ENCODE measurements at places on chromosomes 16 and 17.

DNA sequence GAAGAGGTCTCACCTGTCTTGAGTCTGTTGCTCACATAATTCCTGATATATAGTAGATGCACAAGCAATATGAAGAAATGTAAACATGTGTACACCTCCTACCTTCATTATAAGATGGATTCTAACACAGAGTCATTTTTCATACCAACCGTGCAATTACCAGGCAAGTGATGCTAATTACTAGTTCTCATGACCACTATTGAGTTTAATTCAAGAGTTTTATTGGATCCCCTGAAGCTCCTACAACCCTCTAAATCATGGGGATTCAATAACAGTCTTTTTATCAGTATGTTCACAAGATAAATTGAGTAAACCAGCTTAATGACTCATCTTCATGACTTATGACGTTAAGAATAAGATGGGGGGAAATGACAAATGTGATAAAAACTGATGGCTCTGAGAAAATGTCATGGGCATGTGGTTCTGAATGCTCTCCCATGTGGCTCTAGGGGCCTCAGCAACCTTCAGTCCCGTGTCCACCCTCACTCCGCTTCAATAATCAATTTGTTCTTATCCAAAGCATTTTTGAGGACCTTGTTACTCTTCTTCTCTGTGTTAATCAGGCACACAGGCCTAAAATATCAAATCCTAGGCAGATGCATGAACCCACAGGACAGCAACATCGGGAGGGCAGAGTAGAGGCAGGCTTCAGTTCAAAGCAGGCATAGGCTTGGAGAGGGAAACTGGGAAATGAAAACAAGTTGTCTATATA is 42.8 kb downstream of the PRAC1 start:
- no peak for DNase-seq

DNA sequence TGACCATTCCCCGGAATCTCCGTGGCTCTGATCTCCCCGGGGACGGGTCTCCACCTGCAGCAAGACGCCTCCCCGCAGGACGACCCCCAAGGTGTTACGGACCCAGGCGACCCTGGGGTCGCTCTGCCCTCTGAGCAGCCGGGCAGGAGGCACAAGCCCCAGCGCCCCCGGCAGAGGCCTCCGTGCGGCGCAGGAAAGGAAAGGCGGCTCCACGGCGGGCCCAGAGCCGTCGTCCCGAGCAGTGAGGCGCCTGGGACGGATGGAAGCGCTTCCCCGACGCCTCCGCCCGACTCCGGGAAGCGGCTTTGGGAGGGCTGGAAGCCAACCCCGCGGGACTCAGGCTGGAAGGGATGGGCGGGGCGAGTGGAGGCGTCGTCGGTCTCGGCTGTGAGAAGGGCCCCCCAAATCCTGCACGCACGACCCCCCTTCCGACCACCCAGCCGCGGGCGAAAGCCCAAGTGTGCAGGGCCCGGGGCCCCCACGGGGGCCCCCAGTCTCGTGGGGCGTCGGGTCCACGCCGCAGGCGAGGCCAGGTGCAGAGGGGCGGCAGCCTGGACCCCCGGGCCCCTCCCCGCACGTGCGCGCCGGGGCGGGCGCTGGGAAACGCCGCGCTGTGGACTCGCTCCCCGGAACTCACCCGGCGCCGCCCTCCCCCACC is 32.7 kb upstream of the RPH3AL start:
- no peak for DNase-seq

DNA sequence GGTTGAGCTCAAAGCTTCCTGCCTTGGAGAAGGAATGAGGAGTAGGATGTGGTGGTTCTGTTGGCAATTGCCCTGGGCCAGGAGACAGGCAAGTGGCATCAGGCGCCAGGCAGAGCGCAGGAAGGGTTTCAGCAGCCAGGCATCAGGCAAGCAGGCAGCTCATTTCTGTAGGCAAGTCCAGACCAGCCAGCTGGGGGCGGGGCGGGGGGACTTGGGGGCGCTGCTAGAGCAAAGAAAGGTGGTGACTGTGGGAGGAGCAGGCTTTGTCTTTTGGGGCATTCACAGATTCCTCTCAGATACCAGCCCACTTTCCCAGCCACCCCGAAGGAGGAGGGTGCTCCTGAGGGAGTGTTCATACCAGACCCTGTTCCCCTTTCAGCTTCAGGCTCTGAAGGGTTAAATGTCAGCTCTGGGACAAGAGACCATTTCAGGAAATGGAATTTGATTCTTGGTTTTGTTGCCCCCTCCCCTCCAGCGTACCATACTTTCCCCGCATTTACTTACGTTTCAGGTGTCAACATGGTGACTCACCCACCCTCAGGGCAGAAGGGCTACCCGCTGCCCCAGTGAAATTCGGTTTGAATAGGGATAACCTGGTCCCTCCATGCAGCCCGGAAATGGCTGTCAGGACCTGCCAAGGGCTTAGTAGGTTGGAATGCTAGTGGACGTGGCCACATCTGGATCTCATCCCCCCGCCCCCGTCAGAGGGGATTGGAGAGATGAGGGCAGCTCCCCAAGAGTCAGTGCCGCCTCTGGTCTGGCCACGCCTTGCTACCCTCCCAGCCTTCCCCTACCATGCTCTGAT is 13.2 kb downstream of the NGFR start:
- no peak for DNase-seq

GRCh38 chr17:77163001-77163400 is 22.2 kb downstream of the SEC14L1 start:
- DNase-seq: no peak

DNA sequence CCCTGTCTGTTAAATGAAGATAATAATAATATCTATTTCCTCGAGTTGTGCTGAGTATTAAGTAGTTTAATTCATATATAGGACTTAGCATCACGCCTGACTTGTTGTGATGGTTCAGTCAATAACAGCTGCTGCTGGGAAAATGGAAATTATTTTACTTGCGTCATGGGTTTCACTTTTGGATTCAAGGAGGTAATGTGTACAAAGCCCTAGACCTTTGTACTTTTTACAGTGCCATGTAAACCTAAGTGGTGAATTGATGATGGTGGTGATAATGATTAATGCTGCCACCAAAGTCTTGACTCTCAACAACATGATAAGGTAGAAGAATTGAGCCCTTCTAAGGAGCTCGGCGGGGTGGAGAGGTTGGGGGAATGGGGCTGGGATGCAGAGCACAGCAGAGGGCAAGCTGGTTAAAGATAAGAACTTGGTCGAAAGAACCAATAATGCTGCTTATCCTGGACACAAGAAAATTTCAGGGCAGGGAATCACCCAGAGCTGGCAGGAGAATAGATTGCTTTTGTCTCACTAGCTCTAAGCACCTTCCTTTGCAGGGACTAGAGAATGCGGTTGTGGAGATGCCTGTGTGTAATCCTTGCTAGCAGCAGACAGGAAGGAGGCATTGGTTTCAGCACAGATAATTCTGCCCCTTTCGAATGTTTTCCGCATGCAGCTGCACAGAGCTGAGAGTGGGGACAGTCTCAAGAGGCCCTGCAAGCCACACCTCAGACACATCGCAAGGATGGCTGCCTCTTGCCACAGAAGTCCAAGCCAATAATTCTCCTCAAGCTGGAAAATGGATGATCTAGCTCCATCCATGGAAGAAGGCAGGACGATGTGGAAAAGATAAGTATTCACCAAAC is 187.1 kb downstream of the TMEM114 start:
- DNase-seq: peak; percentile 82

DNA sequence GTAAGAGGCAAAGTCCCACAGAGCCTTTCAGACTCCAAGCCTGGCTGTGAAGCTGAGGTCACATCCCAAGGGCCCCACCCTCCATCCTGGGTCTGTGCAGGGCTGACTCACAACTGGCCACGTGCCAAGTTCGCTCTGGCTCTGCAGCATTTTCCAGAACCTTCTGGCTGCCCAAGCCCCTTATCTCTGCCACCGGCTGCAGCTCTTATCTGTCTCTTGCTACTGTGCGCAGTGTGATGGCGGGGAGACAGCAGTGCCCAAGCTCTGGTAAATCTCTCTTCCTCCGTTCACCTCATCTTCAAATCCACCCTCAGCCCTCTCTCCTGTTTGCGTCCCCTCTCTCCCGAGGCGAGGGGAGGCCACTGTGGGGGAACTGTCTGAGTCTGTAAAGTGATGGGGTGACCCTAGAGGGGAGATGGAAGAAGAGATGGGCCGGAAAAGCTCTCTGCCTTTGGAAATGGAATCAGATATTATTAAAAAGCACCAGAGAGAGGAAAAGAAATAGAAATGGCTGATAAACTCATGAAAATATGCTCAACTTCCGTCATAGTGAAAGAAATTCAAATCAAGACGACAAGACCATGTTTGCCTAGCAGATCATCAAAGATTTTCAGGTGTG is 162.7 kb upstream of the CDC42EP4 start:
- DNase-seq: peak; percentile 96

GRCh38 chr16:66572356-66572755 is 6.1 kb downstream of the CMTM1 start:
- no peak for DNase-seq

DNA sequence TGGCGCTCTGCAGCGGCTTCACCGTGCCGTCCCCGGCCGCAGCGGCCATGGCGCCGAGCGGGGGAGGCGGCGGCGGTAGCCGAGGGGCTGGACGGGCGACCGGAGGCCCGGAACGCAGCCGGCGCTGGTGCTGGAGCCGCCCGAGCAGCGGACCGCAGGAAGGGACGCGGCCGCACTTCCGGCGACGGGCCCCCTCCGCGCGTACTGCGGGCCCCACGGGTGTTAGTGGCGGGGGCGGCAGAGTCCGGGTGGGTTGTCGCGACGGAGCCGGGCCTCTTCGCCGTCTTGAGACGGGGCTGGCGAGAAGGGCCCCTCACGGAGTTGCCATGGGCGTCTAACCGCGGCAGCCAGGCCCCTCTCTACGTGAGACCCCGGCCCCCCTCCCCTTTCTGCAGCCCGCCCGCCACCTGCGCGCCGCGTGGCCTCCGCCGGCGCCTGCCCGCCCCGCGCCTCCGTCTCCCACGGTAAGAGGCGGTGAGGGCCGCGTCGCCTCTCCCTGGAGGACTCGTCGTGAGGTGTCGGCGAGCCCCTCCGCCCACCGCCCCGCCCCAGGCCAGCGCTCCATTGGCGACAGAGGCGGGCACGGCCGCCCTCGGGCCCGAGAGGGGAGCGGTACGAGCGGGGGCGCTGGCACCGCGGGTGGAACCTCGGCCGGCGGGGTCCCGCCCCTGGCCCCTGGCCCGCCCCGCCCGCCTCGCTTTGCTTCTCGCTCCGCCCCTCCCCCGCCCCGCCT is at the start of the genes VPS9D1 and ZNF276:
TSS of gene VPS9D1 (minus strand) at position 86 of the 733 bp plus-strand sequence. CDS start at position 49, 37 bp downstream.
TSS of gene ZNF276 (plus strand) at position 725 of the 733 bp plus-strand sequence. CDS start 104 bp downstream, outside the sequence.
- DNase-seq: peak; percentile 92

All from large intestine (tissue), 12 donors.